Mesendoderm (in vitro differentiated cells): ENCODE measurements at places on chromosomes 2 and 18.

DNA sequence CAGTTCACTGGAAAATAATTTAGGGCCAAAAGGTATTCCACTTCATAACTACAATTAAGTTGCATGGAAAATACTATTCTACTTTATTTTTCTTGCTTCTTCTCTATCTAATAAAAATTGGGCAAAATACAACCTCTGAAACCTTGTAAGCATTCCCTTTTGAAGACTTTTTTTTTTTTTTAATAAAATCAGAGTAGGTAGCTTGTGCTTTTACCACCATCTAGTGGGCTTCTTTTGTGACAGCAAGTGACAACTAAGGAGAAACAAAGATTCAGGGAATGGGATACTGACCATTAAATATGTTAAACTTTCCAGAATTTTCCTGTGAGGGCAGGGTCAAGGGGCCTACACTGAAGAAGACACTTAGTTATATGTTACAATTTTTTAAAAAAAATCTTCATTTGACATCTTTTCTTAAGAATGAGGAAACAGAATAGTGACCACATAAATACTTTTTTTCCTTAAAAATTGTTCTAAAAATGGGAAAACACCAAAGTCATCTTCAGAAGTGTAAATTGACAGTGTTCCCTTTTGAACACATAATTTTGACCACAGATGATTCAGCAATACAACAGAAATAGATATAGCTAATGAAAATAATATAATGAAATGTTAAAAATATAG is 1183.2 kb upstream of the ACVR2A start:
- H3K27me3 ChIP-seq, result no peaks in the 10 kb centered on the region
- no peak overlapping the region for H3K4me3 ChIP-seq
- H3K36me3 ChIP-seq, result no peaks in the 10 kb centered on the region
- DNase-seq, result peak; percentile 62
- H3K27ac ChIP-seq, result no peak overlapping the region
- no peaks in the 10 kb centered on the region for H3K4me1 ChIP-seq

DNA sequence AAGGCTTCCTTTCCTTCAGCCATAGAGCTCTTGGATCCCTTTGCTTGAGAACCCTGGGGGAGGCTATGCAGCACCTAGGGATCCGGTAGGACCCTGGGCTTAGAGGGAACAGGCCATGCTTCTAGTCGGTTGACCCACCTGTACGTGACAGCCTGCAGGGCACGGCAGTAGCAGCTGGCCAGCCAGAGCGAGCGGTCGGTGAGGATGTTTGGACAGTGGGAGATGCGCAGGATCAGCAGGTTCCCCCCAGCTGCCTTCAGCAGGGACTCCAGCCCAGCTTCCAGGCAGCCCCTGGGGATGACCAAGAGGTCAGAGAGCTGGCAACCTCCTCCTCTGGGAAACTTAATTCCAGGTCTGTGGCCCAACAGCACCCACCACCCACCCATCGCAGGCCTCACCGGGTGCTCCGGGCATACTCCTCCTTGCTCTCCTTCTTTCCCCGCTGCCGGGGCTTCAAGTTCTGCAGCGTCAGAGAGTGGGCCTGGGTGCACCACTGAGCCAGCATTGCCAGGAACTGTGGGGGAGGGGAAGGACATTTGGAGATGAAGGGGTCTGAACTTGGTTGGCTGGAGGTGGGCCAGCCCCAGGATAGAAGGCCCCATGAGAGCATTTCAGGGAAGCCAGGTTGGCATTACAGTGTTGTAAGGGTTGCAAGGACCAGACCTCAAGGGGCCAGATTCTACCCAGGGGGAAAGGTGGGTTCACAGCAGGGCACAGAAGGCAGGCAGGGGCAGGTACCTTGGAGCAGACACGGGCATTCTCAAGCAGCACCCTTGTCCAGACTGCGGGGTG is 20.5 kb downstream of the FBXO41 start:
- peaks cover 6% of the 10 kb centered on the region for H3K27me3 ChIP-seq
- H3K4me3 ChIP-seq, result no peak overlapping the region
- H3K27ac ChIP-seq, result no peak overlapping the region

GRCh38 chr2:195879153-195879552 is 189.5 kb downstream of the DNAH7 start:
- no peak overlapping the region for H3K4me3 ChIP-seq
- no peaks in the 10 kb centered on the region for H3K36me3 ChIP-seq
- no peaks in the 10 kb centered on the region for H3K4me1 ChIP-seq

- H3K27me3 ChIP-seq, result no peaks in the 10 kb centered on the region
- DNase-seq, result no peak
- H3K4me3 ChIP-seq, result no peak overlapping the region
- peaks cover 3% of the 10 kb centered on the region for H3K4me1 ChIP-seq
Observed at GRCh38 chr2:158484892-158485556, 28.3 kb downstream of the PKP4 start.

DNA sequence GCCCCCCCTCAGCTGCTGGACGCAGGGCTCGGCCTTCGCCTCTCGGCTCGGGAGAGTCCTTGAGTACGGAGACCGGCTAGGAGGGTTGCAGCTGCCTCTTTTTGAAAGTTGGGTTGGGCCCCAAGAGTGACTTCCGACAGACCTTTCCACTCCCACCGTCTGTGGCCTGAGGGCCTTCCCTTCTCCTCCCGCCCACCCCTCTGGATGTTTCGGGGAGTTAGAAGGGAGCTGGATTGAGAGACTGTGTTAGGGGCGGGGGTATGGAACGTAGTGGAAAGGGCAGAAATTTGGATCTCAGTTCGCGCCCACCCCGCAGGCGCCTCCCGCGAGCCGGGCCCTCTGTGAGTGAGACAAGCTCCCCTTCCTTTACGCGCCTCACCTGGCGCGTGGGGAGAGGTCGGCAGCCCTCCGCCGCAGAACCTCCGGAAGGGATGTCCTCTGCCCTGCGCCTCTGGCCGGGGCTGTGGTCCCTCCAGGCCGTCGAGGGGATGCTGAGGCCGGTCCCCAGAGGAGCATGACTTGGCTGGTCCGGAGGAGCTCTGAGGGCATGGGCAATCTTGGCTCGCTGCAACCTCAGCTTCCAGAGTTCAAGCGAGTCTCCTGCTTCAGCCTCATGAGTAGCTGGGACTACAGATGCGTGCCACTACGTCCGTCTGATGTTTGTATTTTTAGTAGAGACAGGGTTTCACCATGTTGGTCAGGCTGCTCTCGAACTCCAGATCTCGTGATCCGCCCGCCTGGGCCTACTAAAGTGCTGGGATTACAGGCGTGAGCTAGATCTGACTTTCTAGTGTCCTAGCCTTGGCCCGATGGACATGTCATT is 15.9 kb downstream of the C2orf74 start:
- H3K27ac ChIP-seq, result peak overlapping the region; percentile 90
- H3K4me1 ChIP-seq, result peaks cover 18% of the 10 kb centered on the region
- H3K4me3 ChIP-seq, result peak overlapping the region; percentile 77
- no peaks in the 10 kb centered on the region for H3K27me3 ChIP-seq

GRCh38 chr2:197539734-197540133 is 23.9 kb downstream of the MOB4 start:
- H3K36me3 ChIP-seq, result no peaks in the 10 kb centered on the region
- DNase-seq, result no peak
